Left forelimb (tissue), 1 donor: ENCODE measurements at places on chromosomes 2 and 18.

- DNase-seq: no peak
These were observed 130.7 kb downstream of the CCBE1 start for GRCh38 chr18:59566533-59566971.

GRCh38 chr2:152613235-152613634 is 104.0 kb downstream of the PRPF40A start:
- no peak for DNase-seq

DNA sequence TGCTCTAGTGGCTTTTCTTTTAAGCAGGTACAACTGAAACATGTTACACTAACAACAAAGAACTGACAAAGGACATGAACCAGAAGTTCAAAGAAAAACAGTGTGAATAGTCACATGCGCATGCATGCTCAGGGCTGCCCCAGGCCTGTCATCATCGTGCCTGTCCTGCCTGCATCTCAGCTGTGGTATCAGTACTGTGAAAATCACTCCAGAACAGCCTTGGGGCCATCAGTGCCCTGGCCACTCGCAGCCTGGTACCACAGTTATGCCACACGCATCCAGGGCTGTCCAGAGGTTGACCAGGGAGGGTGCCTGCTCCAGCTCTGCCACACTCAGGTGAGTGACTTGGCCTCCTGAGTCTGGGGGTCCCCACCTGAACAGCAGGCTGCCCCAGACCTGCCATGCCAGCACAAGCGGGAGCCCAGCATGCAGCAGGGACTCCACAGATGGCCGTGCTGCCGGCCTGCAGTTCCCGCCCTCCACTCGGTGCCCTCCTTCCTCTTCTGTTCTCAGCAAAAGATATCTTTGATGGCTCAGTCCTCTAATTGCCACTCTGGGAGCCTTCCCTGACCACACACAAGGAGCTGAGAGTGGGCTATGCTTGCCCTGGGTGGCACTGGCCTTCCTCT is 12.3 kb downstream of the LIMS2 start:
- peak; percentile 61 for DNase-seq

DNA sequence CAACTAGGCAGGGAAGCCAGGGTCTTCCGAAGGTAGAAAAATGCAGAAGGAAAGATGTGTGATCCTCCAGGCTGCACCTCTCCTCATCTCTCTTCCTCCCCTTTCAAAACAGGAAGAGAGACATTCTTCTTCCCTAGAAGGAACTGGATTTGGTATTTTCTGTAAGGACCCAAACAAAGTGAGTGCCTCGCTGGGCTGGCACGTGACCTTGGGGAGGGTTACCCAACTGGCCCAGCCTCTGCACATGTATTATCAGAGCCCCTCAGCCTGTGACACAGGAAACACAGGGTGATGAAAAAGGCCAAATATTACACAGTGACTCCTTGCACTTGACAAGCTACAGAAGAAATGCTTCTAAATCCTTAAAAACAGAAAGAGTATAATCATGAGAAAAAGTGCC is 2.3 kb downstream of the HJURP start:
- DNase-seq: no peak

GRCh38 chr2:65040400-65041261 is 15.6 kb upstream of the CEP68 start:
- peak; percentile 82 for DNase-seq

GRCh38 chr2:202064171-202064880 is 8.7 kb upstream of the KIAA2012 start:
- peak; percentile 74 for DNase-seq

GRCh38 chr2:207408086-207408794 is 121.5 kb upstream of the CREB1 start:
- DNase-seq: no peak

- DNase-seq: no peak
These were observed 91.0 kb downstream of the CSRNP3 start for GRCh38 chr2:165560377-165560988.

GRCh38 chr18:63147973-63148372 is 171.6 kb downstream of the BCL2 start:
- DNase-seq: peak; percentile 26

- DNase-seq: no peak
These were observed 239.1 kb downstream of the KCNS3 start for GRCh38 chr2:18117592-18117991.

DNA sequence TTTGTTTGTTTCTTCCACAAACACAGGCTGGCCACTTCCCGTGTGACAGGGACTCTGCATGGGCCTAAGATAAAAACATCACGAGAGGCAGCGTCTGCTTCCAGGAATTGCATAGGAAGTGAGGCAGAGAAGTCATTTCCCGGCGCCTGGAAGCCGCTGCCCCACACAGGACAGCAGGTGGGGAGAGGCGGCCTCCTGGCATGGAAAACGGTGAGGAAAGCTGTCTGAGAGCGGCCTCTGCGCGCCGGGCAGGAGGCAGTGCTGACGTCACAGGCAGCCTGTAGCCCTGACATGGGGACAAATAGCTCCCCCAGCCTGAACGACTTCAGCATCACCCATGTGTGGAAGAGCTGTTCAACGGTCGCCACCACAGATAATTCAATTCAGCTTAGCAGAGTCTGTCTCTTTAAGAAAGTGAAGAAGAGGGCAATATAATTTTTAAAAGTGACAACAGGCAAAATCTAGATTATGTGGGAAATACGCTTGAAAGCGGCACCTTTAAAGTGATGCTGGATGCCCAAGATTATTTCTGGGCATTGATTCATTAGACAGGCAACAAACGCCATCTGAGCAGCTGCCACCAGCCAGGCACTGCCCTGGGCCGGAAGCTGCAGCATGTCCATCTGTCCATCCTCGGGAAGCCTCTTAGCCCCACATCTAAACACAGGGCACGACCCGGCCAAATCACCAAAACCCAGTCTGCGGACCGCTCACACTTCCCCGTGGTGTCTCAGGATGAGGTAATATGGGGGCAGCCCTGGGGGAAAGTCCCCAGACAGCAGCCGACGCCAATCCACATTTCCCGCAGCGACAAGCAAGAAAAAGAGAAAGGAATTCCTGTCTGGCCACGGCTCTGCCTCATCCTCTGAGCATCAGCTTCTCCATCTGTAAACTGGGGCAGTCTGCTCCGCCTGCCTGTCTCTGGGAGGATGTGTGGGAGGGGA is 138.9 kb downstream of the PXDN start:
- DNase-seq: no peak

GRCh38 chr2:109174214-109174613 is 45.2 kb downstream of the SH3RF3 start:
- DNase-seq: no peak

DNA sequence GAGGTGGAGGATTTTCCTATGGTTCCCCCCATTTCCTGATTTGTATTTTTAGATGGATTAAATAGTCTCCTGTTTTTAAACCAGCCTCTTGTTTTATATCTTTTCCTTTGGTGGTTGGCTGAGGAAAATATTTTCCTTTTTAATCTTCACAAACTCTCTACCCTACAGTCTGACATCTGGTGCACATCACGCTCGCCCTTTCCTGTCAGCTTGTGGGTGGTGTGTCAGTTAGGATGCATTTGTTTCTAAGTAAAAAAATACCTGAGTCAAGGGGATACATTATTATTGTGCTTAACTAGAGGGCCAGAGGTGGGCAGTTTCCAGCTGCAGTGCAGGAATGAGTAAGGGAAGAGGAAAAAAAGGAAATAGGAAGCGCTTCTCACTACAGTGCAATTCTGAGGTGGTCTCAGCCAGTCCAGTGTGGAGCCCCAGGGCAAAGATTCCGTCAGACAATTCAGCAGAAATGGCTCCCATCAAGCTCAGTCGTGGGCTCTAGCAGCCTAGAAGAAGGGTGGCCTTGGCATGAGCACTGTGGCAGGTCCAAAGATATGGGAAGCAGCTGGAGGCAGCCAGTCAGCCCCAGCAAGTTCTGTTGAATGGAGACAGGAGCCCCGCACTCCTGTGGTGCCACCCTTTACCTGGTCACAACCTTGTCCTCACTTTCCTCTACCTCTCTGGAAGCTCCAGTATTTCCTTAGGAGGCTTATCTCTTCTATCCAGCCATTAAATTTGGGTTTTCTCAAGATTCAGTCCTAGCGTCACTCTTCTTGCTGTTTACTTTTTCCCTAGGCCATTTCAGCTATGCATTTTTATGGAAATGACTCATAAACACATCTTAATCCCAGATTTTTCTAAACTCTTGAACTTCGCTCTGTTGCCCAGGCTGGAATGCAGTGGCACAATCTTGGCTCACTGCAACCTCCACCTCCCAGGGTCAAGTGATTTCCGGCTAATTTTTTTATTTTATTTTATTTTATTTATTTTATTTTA is 18.5 kb downstream of the SFTPB start:
- no peak for DNase-seq

GRCh38 chr2:181846399-181847197 is 44.9 kb upstream of the ITPRID2 start:
- no peak for DNase-seq

GRCh38 chr2:59884166-59884565 is 669.3 kb downstream of the BCL11A start:
- DNase-seq: no peak

- no peak for DNase-seq
These were observed 114.4 kb downstream of the TFCP2L1 start for GRCh38 chr2:121170577-121170976.

DNA sequence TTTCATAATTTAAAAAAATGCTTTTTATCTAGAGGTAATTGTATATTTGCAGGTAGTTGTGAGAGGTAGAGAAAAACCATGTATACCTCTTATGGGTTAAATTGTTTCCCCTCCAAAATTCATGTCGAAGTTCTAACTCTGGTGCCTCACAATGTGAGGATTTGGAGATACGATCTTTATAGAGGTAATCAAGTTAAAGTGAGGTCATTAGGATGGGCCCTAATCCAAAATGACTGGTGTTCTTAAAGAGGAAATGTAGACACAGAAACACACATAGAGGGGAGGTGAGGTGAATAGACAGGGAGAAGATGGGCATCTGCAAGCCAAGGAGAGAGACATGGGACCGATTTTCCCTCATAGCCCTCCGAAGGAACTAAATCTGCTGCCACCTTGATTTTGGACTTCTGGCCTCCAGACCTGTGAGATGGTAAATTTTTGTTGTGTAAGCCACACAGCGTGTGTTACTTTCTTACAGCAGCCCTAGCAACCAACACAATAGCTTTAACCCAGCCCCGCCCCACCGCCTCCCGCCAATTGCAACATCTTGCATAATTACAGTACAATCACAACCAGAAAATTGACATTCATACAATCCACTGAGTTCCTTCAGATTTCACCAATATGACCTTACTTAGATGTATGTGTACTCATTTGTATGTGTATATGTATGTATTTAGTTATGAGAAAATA is 208.9 kb downstream of the MIB1 start:
- DNase-seq: no peak

- DNase-seq: no peak
These were observed 51.9 kb upstream of the FANCL start for GRCh38 chr2:58293056-58293455.

DNA sequence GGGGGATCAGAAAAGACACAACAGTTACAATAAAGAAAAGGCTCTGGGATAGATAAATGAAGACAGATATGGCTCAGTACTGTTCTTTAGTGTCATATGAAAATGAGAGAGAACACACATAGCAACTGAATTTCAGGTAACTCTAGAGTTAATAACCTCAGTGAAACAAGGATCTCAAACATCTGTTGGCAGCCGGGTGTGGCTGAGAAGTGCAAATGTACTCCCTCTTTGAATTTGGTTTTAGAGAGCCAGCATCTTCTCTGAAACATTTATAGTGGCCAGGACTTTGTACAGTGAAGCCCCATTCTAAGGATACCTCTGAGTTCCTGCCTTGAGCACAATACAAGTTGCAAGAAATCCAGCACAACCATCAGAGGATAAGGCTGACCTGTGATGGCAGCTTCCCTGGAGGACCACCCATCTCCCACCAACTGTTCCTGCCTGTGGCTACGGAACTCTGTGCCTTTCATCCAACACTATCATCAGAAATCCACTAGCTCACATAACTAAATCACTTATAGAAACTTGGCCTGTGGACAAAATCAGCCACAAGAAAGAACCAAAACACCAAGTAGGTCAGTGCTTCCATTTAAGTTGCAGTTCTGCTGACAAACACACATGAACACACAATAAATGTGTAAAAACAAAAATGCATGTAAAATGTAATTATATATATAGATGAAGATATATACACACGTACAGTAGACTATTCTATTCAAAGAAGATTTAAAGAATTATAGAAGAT is 37.3 kb upstream of the PEX13 start:
- no peak for DNase-seq

DNA sequence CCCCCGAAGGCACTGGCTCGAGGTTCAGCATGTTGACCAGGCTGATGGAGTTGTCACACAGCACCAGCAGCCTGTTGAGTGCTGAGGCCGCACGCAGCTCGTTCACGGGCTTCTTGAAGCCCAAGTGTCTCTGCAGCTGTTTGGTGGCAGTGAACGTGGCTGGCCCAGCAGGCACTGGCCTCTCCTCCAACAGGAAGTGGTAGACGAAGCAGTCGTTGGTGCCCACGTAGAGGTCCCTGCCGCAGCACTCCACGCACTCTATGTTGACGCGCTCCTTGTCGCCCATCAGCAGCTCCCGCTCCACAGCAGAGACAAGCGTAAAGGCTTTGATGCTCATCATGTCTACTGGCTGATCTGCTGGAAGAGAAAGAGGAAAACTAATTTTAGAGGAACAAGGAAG is 21.6 kb downstream of the TGFBRAP1 start:
- no peak for DNase-seq

DNA sequence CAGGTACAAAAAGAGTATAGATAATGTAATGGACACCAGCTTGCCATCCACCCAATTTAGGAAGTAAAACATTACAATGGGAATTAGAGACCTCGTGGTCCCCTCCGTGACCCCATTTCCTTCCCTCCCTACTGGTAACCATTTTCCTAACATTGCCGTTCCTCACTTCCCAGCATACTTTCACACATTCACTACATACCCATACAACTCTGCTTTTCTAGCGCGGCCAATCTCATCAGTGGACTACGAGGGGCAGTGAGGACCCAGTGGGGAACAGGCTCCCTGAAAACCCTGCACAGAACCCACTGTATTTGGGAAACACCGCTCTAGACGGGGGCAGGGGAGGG is 1.1 kb downstream of the ENOSF1 start:
- no peak for DNase-seq

DNA sequence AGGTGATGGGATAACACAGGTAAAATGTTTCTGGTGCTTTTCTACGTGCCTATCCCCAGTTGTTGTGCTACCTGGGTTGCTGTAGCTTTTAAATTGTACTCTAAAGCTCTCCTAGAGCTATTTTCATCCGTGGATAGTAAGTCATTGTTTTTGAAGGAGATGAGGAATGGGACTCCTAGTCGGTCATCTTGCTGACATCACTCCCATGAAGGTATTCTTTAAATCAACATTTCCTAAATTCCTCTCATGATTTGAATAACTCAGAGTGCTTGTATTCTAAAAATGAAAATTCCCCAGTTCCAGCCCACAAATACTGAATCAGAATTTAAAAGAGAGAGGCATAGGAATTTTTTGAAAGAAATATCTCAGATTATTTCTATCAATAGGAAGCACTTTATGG is 44.3 kb downstream of the CCDC148 start:
- no peak for DNase-seq

DNA sequence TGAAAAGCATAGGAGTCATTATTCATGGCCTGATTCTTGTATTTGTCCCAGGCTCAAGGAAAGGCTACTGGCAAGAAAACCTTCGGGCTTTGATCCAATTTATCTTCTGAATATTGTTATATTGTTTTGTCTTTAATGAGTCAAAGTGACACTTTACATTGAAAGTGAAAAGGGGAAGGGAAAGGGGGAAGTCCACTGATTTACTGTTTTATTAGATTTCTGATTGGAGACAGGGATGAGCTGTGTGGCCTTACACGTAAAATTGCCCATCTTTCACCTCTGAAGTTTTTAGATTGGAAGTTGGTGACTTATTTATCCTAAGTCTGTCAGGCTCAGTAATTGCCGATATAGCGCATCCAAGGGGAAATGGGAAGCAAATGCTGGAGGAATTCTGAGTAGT is 843.8 kb upstream of the LRRTM1 start:
- DNase-seq: no peak
